ENCODE measurements at places on chromosomes 13 and 19.

GRCh38 chr19:13788991-13789390 lies 6.3 kb upstream of the ZSWIM4 start:
- no peak overlapping the region for H3K4me3 ChIP-seq
- H3K27me3 ChIP-seq = no peaks in the 10 kb centered on the region
- no peaks in the 10 kb centered on the region for H3K36me3 ChIP-seq
- H3K27ac ChIP-seq = no peak overlapping the region
- H3K4me1 ChIP-seq = peaks cover 11% of the 10 kb centered on the region

DNA sequence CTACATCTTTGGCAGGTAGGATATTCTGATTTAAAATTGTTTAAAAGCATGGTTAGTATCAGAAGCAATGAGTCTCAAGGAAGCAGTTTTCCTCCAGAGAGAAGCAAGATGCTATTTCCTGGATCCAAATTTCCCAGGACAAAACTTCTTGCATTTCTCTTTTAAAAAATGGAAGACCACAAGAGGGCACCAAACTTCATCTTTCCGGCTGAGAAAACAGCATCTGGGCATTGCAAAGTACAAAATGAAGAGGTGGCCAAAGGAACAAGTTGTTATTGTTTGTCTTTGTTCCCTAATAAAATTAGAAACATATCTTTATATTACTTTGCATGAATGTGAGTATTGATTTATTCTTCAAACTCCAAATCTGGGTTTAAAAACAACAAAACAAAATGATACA lies 60.0 kb upstream of the LRCH1 start:
- peaks cover 3% of the 10 kb centered on the region for H3K27me3 ChIP-seq
- DNase-seq = no peak
- no peak overlapping the region for H3K4me3 ChIP-seq
- no peaks in the 10 kb centered on the region for H3K36me3 ChIP-seq
- peaks cover 28% of the 10 kb centered on the region for H3K4me1 ChIP-seq

- no peaks in the 10 kb centered on the region for H3K4me1 ChIP-seq
- H3K27ac ChIP-seq = no peak overlapping the region
- H3K4me3 ChIP-seq = no peak overlapping the region
- no peaks in the 10 kb centered on the region for H3K27me3 ChIP-seq
Observed at GRCh38 chr13:75271846-75272245, 210.1 kb downstream of the TBC1D4 start.

GRCh38 chr13:87669379-87669978 lies 1.7 kb upstream of the SLITRK5 start:
- H3K36me3 ChIP-seq = no peaks in the 10 kb centered on the region
- no peak overlapping the region for H3K4me3 ChIP-seq
- peaks cover 35% of the 10 kb centered on the region for H3K27me3 ChIP-seq
- no peak for DNase-seq
- no peaks in the 10 kb centered on the region for H3K4me1 ChIP-seq

GRCh38 chr13:97653443-97654140 lies 219.6 kb downstream of the RAP2A start:
- no peaks in the 10 kb centered on the region for H3K36me3 ChIP-seq
- DNase-seq = no peak
- no peak overlapping the region for H3K4me3 ChIP-seq

DNA sequence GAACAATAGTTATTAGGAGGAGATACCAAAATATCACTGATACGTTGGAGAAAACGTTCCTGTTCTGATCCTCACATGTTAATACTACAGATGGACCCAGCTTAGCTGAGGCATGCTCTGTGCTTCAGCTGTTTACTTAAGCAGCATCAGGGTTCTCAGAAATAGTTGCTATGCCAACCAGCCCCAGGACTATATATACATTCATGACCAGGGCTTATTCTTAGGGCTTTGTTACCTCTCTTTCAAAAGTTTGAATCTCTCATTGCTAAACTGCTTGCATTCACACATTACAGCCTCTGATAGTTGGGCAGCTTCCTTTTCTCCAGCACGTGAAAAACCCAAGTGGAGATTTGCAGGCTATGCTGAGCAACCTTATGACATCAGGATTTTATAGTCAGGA lies 800.4 kb downstream of the DIAPH3 start:
- no peak overlapping the region for H3K4me3 ChIP-seq
- no peaks in the 10 kb centered on the region for H3K27me3 ChIP-seq
- no peak for DNase-seq
- H3K36me3 ChIP-seq = no peaks in the 10 kb centered on the region
- H3K27ac ChIP-seq = no peak overlapping the region
- peaks cover 11% of the 10 kb centered on the region for H3K4me1 ChIP-seq

DNA sequence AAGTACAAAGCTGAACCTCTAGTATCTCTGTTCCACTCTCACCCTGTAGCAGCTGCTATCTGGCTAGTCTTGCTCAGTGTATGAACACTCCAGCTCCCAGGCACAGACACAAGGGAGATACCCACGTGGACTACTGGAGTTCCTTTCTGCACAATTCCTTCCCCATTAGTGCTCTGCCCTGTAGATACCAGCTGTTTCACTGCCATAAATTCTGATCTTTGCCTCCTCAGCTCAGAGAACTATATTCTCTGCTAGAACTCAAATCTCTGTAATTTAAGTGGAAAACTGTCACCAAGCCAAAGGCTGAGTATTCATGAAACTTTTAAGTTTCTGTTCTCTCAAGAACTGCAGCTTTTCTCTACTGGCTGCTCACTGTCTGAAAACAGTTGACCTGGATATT lies 273.7 kb downstream of the DIAPH3 start:
- H3K36me3 ChIP-seq = peaks cover 12% of the 10 kb centered on the region
- no peak overlapping the region for H3K27ac ChIP-seq

DNA sequence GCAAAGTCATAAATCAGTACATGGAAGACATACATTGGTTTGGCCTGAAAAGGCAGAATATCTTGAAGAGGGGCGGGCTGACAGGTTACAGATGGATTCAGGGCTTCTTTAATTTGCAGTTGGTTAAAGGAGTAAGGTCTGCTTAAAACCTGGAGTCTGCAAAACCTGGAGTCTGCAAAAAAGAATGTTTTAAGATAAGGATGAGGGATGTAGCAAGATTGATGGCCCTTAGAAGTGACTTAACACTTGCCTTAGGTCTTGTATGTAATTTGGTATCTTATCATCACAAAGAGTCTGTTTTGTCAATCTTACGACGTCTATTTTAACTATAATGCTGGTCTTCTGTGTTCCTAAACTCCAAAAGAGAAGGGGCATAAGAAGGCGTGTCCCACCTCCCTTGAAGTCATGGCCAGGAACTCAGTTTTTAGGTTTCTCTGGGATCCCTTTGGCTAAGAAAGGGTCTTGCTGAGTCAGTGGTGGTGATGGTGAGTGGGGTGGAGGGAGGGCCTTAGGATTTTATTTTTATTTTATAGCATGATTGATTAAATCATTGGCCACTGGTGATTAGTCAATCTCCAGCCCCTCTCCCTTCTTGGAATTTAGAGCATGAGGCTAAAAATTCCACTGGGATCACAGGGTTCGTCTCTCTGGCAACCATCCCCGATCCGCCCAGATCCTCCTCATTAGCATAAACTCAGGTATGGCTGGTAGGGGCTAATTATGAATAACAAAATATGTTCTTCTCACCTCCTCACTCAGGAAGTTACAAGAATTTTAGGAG lies 10.1 kb upstream of the HAS1 start:
- H3K36me3 ChIP-seq = no peaks in the 10 kb centered on the region
- peaks cover 4% of the 10 kb centered on the region for H3K27me3 ChIP-seq
- no peak overlapping the region for H3K4me3 ChIP-seq
- no peak overlapping the region for H3K27ac ChIP-seq
